ENCODE measurements at places on chromosomes 3 and 15.

GRCh38 chr15:66593219-66593780 lies 27.5 kb upstream of the LCTL start:
- DNase-seq = no peak

DNA sequence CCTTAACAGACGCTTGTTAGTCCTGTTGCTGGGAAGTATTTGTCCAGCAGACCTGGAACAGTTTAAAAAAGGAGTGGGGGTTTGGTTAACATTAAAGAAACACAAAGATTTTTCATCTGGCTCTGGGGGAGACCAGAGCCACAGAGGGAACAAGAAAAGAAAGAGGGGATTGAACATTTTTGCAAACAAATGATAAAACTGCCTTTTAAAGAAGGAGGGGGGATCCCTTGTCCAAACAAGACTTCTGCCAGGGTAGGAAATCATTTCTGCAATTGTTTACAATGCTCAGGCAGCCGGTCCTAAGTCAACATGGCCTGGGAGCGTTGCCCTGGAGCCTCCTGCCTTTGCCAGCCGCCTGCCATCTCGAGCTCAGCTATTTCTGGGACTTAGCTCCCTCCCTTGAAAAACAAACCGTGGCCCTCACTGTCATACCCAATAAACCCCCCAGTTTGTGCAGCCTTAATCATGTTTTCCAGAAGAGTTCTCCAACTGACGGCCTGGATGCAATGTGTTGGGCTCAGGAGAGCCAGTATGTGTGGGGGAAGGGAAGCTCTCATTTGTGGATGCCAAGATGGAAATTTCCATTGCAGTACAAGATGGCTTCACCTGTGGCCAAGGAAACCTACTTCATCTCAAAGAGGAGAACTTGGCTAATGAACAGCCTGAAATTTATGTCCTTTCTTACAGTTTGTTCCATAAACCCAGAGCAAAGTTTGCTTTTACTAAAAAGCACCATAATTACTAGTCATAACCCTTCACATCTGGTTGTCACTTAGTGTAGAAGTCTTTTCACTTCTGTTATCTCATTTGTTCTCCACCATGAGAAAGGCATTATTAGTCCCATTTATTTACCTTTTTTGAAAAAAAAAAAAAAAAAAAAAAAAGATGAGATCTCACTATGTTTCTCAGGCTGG lies 75.9 kb upstream of the RNU6-1 start:
- peak; percentile 37 for DNase-seq

- DNase-seq = no peak
These were observed 3.5 kb downstream of the RPL29 start for GRCh38 chr3:51992017-51992682.

GRCh38 chr15:57566834-57567233 lies 24.9 kb upstream of the MYZAP start:
- no peak for DNase-seq

DNA sequence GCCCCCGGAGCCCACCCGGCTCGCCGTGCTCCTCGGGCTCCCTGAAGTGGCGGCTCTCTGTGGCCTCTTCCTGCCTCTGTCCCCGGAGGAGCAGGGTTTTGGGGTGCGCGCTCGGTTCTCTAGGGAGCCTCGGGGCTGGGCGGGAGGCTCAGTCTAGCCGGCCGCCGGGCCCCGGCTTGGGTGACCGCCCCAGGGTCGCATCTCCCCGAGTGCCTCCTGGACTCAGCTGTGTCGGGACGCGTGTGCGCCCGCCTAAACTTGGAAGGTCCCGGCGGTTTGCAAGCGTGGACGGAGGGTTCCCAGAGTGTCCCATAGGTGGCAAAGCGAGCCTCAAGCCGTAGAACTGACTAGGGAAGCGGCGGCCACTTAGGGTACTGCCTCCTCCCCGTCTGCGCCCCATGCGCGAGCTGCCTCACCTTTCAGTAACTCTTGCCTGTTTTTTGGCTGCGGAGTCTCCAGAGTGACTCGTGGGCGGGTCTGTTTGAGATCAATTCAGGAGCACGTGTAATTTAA lies 601 bp downstream of the ACTL6A start:
- peak; percentile 79 for DNase-seq

GRCh38 chr3:171373711-171374110 lies 86.5 kb downstream of the TNIK start:
- DNase-seq = no peak

GRCh38 chr3:160665231-160665630 lies 11.7 kb upstream of the ARL14 start:
- DNase-seq = no peak

DNA sequence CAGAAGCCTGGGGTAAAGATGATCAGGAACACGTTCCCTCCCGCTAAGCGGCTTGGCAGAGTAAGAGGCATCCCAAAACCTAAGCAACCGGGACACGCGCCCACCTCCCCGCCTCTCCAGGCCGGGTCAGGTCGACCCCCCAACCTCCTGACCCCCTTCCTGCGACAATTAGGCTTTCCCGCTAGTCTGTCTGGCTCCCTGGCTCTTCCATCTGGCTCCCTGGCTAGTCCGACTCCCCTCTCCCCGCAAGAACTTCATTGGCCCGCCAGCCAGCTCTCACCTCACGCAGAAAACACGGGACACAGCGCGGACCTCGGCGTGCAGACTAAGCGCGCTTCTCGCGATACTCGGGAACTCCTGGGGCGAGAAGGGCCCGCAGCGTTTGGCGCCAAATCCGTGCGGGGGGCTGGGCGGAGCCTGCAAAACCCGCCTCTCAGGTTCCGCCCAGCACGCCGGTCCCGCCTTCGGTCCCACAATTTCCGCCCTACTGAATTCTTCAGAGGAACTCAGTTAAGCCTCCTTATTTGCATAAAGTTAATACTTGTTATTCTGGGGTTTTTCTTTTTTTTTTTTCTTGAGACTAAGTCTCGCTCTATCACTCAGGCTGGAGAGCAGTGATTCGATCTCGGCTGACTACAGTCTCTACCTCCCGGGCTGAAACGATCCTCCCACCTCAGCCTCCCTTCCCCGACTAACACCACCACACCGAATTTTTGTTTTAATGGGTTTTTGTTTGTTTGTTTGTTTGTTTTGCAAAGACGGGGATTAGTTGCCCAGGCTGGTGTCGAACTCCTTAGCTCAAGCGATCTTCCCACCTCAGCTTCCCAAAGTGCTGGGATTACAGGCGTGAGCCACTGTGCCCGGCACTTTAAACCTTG lies at the start of gene TIPIN:
TIPIN (minus strand) TSS at position 327 of the 878 bp plus-strand sequence. CDS start 3,738 bp downstream, outside the sequence.
- peak; percentile 98 for DNase-seq

DNA sequence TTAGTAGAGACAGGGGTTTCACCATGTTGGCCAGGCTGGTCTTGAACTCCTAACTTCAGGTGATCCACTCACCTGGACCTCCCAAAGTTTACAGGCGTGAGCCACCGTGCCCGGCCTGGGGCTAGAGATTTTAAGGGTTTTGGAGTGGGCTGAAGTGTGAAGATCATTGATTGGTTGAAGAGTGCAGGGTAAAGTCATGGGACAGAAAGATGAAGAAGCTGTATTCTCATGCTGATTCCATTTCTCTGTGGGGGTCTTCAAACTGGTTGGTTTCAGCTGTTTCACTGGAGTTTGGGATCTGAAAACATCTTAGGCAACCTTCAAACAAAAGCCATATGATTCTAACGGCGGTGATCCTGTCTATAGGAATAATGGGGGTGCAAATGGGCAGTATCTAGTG lies 52.1 kb downstream of the GATM start:
- peak; percentile 47 for DNase-seq

GRCh38 chr15:74519311-74519710 lies 21.7 kb upstream of the ARID3B start:
- DNase-seq = no peak

DNA sequence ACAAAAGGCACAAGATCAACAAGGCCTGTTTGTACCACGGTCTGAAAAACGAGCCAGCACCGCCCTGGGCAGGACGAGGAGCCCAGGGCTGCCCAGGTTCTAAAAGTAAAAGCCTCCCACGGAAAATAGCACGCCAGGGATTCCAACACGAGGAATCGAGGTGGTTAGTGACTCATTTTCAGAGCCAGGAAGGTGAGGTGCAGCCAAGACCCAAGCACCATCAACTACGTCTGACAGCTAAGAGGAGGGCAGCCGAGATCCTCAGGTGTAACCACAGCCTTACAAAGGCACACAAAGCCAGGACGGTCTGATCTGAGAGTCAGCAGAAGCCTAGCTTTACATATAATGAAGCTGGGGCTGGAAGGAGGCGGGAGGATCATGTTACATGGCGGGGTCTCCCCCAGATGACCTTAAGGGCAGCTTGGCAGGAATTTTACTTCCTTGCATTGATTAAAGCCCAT lies 52.5 kb downstream of the ATP10A start:
- DNase-seq = peak; percentile 51

DNA sequence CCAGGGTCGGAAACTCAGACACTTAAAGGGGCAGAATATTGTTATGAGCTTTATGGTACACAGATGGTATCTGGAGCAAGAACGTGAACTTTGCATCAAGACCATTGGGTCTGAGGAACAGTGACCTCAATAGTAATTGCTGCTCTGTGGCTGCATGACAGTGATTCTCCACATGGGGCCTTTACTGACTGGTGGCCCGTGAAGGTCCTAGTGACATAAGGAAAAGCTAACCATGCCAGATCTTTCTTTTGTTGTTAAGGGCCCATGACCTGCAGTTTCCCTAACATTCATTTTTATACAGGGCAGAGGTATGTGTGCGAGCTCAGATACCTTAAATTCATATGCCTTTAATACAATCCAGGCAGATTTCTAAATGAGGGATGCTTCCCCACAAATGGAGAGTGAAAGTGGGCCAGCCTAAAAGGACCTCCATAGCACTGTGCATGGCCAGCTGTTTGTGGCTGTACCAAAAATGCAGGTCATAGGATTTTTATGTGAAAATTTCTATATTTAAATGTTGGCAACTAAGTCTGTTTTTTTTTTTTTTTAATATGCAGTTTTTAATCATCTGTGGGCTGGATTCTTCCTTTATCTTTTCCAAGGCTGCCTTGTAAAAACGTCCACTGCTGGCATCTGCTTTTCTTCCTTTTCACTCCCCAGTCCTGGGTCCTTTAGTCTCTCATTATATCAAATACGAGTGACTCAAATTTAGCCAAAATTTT lies 188.0 kb upstream of the IL12A start:
- DNase-seq = no peak

DNA sequence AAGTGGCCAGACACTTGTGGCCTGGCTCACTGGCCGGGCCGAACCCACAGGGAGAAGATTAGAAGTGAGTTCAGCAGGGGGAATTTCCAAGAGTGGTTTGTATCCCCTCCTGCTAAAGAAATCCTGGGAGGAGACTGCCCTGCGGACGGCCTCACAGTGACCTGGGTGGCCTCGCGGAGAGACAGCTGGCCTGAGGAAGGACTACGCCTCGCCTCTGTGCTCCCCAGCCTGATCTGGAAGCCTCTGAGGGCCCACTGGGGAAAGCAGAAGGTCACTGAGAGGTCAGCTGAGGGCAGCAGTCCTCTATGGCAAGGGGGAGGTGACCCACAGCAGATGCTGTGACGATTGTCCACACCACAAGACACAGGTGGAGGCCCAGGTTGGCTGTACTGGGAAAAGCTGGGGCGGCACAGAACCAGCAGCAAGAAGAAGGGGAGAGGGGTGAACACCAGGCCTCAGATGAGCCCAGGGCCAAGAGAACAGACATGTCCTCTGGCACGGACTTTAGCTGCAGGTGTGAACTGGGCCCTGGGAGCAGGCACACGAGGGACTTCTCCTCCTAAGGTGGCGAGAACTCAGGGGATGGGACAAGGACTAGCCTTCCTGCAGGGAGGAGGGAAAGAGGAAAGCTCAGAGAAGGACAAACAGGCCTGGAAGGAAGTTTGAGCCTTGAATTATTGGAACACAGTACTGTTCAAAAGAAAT lies 37.2 kb upstream of the DLG1 start:
- DNase-seq = peak; percentile 14

GRCh38 chr15:70356919-70357318 lies 259.2 kb upstream of the TLE3 start:
- DNase-seq = no peak

Data from ELF-1 (cell line).